ENCODE measurements at places on chromosomes 1 and 21. TPM values are rescaled to one million over a fixed set of nuclear protein-coding genes. Genes with fewer than 3 reads are reported as not detected.

DNA sequence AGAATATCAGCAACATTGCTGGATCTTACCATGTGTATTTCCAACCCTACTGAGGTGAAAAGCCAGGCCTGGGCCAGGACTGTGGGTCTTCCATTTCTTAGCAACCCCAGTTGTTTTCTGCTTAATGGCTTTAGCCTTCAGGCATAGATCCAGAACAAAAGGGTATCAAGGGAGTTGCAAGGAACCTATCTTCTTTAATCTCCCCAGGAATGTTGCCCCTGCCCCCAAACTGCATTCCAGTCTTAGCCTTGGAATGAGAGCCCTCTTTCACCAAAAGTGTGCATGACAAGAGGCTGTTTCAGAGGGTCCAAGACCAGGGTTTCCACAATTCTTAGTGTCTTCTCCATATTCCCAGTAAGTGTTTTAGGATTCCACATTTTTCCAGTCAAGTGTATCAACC lies 87.9 kb upstream of the SOX13 start:
- H3K27me3 ChIP-seq = no peaks in the 10 kb centered on the region
- H3K4me1 ChIP-seq = no peaks in the 10 kb centered on the region
- H3K27ac ChIP-seq = no peak overlapping the region
- H3K4me3 ChIP-seq = no peak overlapping the region

NHLH2 gene
- total RNA-seq = 0.18 TPM

GRCh38 chr1:199029401-199029800 lies 390.6 kb downstream of the PTPRC start:
- no peak overlapping the region for H3K27ac ChIP-seq
- no peaks in the 10 kb centered on the region for H3K36me3 ChIP-seq
- H3K4me1 ChIP-seq = peaks cover 7% of the 10 kb centered on the region
- peak; percentile 89 for DNase-seq
- H3K4me3 ChIP-seq = no peak overlapping the region

SHISAL2A gene
- not detected for total RNA-seq

- H3K4me3 ChIP-seq = no peak overlapping the region
- H3K27ac ChIP-seq = no peak overlapping the region
- H3K27me3 ChIP-seq = no peaks in the 10 kb centered on the region
- DNase-seq = no peak
- no peaks in the 10 kb centered on the region for H3K4me1 ChIP-seq
Observed at GRCh38 chr1:247304031-247304430, 27.6 kb downstream of the ZNF496 start.

RGS7 gene
- total RNA-seq = 0.18 TPM

NBPF3 gene
- 6.3 TPM for total RNA-seq

GRCh38 chr1:94768036-94768435 lies 52.1 kb upstream of the SLC44A3 start:
- no peak overlapping the region for H3K27ac ChIP-seq
- no peak overlapping the region for H3K4me3 ChIP-seq
- H3K4me1 ChIP-seq = peaks cover under 1% of the 10 kb centered on the region
- no peaks in the 10 kb centered on the region for H3K27me3 ChIP-seq
- H3K36me3 ChIP-seq = no peaks in the 10 kb centered on the region

IL20 gene
- total RNA-seq = not detected

DNA sequence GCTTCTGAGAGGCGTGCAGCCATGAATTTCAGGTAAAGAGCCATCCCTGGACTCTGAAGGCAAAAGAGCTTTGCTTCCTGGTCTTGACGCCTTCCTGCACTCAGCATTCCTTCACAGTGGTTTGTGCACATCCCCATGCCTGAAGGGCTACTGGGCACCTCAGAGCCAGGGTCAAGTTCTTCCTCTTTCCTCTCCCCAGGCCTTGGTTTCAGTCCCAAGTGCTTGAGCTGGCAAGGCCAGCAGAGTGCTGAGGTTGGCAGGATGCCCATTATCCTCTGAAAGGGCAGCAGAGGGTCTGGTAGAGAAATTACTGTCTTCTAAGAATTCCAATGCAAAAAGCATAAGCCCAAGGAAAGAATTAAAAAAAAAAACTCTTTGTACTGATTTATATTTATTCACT lies 1064.9 kb downstream of the TTLL7 start:
- no peaks in the 10 kb centered on the region for H3K4me1 ChIP-seq
- no peak overlapping the region for H3K4me3 ChIP-seq
- no peak for DNase-seq

DNA sequence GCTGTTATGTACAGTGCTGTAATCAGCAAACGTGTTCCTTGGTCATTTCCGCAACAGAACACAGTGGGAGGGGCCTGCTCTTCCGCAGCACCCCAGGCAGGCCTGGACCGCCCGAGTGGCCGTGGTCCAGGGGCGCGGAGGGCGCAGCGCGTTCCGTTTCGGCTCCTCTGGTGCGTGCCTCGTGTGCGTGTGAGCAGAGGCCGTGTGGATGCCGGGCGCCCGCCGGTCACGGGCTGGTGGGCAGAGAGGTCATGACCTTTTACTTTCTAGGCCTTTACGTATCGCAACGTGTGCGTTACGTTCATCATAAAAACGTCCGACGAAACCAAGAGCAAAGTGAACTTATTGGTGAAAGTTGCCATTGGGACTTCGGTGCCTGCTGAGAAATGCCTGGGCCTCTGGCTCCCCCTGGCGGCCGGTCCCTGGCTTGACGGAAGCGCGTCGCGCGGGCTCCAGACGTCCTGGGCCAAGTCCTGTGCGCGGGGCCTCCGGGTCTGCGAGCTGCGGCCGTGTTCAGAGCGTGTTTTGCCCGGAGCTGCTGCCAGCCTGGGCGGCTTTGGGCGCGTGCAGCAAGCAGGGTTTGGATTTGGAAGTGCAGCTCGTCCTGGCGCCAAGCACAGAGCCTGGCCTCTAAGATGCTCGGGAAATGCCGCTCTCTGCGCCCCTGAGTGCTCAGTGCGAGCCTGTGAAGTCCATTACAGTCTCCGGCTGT lies 34.4 kb downstream of the COL18A1 start:
- DNase-seq = peak; percentile 80
- no peaks in the 10 kb centered on the region for H3K36me3 ChIP-seq
- H3K4me3 ChIP-seq = peak overlapping the region; percentile 41
- no peaks in the 10 kb centered on the region for H3K27me3 ChIP-seq
- H3K27ac ChIP-seq = peak overlapping the region; percentile 61
- H3K4me1 ChIP-seq = peaks cover 7% of the 10 kb centered on the region

GRCh38 chr1:239025223-239025622 lies 361.1 kb upstream of the CHRM3 start:
- no peaks in the 10 kb centered on the region for H3K27me3 ChIP-seq
- H3K4me3 ChIP-seq = no peak overlapping the region
- H3K36me3 ChIP-seq = no peaks in the 10 kb centered on the region
- H3K4me1 ChIP-seq = no peaks in the 10 kb centered on the region
- H3K27ac ChIP-seq = no peak overlapping the region

VAV3 gene
- total RNA-seq = 1.9 TPM

GRCh38 chr1:36247538-36247937 lies 23.3 kb downstream of the THRAP3 start:
- H3K36me3 ChIP-seq = no peaks in the 10 kb centered on the region
- no peak overlapping the region for H3K4me3 ChIP-seq
- no peaks in the 10 kb centered on the region for H3K27me3 ChIP-seq
- H3K27ac ChIP-seq = peak overlapping the region; percentile 77

BARHL2 gene
- total RNA-seq = not detected

GRCh38 chr21:38181096-38181495 lies 75.7 kb upstream of the KCNJ15 start:
- no peaks in the 10 kb centered on the region for H3K27me3 ChIP-seq
- no peaks in the 10 kb centered on the region for H3K4me1 ChIP-seq
- no peak overlapping the region for H3K4me3 ChIP-seq
- peak; percentile 78 for DNase-seq
- no peaks in the 10 kb centered on the region for H3K36me3 ChIP-seq
- no peak overlapping the region for H3K27ac ChIP-seq

PLEKHG5 gene
- 25.1 TPM for total RNA-seq

C1orf87 gene
- total RNA-seq = not detected

DNA sequence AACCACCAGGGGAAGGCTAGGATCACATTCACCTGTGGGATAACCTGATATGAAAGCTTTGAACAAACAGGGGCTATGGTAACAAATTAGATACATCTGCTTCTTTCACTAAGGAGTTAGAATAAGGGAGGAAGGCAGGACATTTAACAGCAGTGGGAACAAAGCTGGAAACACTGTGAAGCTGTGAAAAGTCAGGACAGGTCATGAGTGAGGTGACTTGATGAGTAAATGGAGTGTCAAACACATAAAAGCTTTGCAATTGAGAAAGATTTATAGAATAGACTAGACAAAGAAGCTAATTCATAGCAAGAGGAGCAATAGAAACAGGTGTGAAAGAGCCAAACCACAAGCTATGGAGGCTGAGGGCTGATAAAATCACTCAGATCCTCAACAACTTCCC lies 110.0 kb downstream of the ASTN1 start:
- no peak for DNase-seq
- no peak overlapping the region for H3K4me3 ChIP-seq
- H3K4me1 ChIP-seq = no peaks in the 10 kb centered on the region
- no peaks in the 10 kb centered on the region for H3K36me3 ChIP-seq

ATAD3C gene
- total RNA-seq = 1.8 TPM

GRCh38 chr1:241079459-241079858 lies 277.5 kb downstream of the RGS7 start:
- no peaks in the 10 kb centered on the region for H3K27me3 ChIP-seq
- no peak for DNase-seq
- H3K36me3 ChIP-seq = no peaks in the 10 kb centered on the region
- no peaks in the 10 kb centered on the region for H3K4me1 ChIP-seq
- no peak overlapping the region for H3K27ac ChIP-seq

GRCh38 chr1:231705806-231706760 lies 79.5 kb downstream of the DISC1 start:
- peaks cover 4% of the 10 kb centered on the region for H3K4me1 ChIP-seq
- H3K36me3 ChIP-seq = no peaks in the 10 kb centered on the region
- no peak overlapping the region for H3K4me3 ChIP-seq

OR2L13 gene
- total RNA-seq = not detected

GRCh38 chr1:18642278-18643095 lies 11.8 kb downstream of the PAX7 start:
- no peaks in the 10 kb centered on the region for H3K4me1 ChIP-seq
- peaks cover 86% of the 10 kb centered on the region for H3K27me3 ChIP-seq
- H3K27ac ChIP-seq = no peak overlapping the region
- no peak for DNase-seq
- H3K4me3 ChIP-seq = no peak overlapping the region

HCN3 gene
- total RNA-seq = 3.4 TPM

- no peaks in the 10 kb centered on the region for H3K4me1 ChIP-seq
- H3K27me3 ChIP-seq = peaks cover 9% of the 10 kb centered on the region
- no peak overlapping the region for H3K4me3 ChIP-seq
- peak; percentile 39 for DNase-seq
Observed at GRCh38 chr1:229012823-229013222, 258.1 kb upstream of the RAB4A start.

DNA sequence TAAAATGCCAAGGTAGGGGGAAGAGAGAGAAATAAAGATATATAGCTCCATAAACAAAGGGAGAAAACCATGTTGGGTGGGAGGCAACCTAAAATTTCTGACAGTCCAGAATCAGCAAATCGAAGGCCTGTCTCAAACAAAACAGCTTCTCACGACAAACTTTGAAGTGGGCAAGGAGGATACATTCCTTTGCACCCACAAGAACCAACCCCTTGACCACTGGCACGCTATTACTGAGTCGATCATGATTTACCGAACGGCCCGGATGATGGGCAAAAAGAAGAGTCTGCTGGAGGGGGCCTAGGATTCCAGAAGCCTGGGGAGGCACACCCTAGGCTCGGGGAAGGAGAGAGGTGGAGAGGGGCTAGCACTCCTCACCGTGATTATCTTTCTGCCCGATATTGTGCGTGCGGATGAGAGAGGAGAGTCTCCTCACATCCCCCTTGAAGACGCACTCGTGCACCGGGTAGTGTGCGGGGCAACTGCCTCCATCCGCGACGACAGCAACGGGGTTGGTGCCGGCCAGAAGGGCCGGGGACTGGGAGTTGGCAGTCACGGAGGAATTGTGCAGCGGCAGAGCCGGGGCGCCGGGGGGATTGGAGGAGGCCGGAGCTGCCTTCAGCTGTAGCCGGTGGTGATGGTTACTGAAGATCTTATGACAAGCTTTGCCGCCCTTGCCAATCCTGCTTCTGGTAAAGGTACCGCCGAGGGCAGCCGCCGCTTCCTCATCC lies 756 bp downstream of the ANKRD13C start:
- H3K4me1 ChIP-seq = peaks cover 4% of the 10 kb centered on the region
- peak; percentile 90 for DNase-seq
- H3K27ac ChIP-seq = peak overlapping the region; percentile 99
- H3K36me3 ChIP-seq = no peaks in the 10 kb centered on the region

TNFRSF4 gene
- 0.41 TPM for total RNA-seq

DNA sequence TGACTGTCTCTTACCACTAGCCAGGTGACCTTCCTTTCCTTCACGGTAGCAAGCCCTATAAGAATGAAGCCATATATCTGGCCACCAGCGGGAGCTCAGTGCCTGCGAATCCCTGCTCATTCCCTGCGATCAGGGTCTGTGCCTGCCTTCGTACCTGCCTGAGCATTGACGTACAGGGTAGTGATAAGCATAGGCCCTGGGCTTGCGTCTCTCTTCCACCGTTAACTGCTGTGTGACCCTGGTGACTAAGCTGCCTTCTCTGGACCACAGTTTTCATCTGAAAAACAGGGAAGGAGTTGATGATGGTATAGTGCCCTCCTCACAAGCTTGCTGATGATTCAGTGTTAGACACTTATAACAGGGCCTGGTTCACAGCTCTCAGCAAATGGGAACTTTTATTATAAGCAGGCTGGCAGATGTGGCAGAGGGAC lies 4.1 kb downstream of the ZC3H12A start:
- H3K27me3 ChIP-seq = no peaks in the 10 kb centered on the region
- peak overlapping the region; percentile 56 for H3K4me3 ChIP-seq
- DNase-seq = peak; percentile 76

GRCh38 chr1:91243171-91243570 lies 161.5 kb downstream of the HFM1 start:
- H3K36me3 ChIP-seq = no peaks in the 10 kb centered on the region
- no peaks in the 10 kb centered on the region for H3K4me1 ChIP-seq
- H3K27ac ChIP-seq = no peak overlapping the region
- no peak overlapping the region for H3K4me3 ChIP-seq
- no peaks in the 10 kb centered on the region for H3K27me3 ChIP-seq

CGN gene
- total RNA-seq = 8.8 TPM

- no peak overlapping the region for H3K4me3 ChIP-seq
- peak; percentile 93 for DNase-seq
- H3K4me1 ChIP-seq = peaks cover 32% of the 10 kb centered on the region
- peak overlapping the region; percentile 63 for H3K27ac ChIP-seq
- H3K27me3 ChIP-seq = no peaks in the 10 kb centered on the region
- H3K36me3 ChIP-seq = no peaks in the 10 kb centered on the region
Observed at GRCh38 chr1:16984717-16985116, 4.3 kb upstream of the MFAP2 start.

Measured in astrocyte (in vitro differentiated cells and primary cell).